Common myeloid progenitor, CD34-positive (primary cell): ENCODE measurements at places on chromosomes 12 and 14.

GRCh38 chr14:42140831-42141279, 534.2 kb downstream of the LRFN5 start:
- DNase-seq, result no peak

DNA sequence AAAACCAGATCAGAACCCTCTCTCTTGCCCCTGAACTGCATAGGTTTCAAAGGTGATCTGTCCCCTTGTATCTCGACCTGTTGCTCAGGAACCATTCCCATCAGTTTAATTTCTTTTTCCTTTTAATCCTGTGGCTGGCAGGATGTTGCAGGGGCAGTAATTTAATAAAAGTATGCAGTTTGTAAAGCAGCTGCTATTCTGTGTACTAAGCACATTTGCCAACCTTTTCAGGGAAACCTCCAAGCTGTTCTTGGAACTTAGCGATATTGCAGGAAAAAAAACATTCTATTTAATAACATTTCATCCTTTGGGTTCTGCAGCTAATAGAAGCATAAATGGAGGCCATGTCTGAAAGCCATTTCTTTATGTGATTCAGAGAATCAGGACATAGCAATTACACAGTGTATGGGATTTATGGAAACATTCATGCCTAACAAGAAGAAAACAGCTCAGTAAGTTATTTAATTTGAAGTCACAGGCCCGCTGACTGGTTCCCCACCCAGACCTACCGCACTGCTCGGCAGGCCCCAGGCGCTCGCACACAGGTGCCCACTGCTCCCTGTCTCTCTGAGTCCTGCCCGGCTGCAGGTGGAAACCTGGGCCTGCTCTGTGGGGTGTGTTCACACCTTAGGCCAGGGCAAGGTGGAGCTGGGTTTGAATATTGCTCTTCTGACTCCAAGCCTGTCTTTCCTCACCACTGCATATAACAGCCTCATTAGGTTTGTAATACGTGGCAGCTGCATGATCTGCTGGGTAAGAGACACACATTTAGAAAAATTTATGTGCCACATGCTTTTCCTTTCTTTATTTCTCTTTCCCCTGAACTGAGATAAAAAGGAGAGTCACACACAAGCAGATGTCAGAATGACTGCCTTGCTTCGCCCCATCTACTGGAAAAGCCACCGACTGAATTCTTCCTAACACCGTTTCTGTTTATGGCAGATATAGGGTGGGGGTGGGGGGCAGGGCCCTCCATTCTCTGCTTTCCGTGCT, 119.7 kb downstream of the SLC25A47 start:
- DNase-seq, result no peak

DNA sequence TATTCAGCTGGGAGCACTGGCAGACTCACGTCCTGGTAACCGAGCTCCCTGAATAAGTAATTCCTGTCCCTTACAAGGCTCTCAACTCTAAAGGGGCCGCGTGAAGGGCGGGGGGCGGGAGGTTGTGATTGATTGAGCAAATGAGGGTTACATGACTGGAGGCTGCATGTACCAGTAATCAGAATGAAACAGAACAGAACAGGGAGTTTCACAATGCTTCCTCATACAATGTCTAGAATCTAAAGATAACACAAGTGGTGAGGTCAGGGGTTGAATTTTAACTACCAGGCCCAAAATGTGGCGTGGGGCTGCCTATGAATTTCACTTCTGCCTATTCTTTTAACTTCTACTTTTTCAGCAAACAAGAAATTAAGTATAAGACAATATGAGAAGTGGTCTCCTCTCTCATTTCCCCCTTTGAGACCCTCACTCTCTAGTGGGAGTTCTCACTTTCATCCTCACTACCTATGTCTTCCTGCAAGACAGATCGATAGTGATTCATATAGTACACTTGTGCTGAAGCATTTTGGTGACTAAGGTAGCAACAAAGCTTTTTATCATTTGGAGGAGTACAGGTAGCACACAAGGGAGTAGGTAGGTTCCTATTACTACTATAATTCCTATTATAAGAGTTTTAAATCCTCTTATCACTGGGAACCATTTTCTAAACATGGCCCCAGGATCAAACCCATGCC, 239.8 kb downstream of the KTN1 start:
- no peak for DNase-seq

DNA sequence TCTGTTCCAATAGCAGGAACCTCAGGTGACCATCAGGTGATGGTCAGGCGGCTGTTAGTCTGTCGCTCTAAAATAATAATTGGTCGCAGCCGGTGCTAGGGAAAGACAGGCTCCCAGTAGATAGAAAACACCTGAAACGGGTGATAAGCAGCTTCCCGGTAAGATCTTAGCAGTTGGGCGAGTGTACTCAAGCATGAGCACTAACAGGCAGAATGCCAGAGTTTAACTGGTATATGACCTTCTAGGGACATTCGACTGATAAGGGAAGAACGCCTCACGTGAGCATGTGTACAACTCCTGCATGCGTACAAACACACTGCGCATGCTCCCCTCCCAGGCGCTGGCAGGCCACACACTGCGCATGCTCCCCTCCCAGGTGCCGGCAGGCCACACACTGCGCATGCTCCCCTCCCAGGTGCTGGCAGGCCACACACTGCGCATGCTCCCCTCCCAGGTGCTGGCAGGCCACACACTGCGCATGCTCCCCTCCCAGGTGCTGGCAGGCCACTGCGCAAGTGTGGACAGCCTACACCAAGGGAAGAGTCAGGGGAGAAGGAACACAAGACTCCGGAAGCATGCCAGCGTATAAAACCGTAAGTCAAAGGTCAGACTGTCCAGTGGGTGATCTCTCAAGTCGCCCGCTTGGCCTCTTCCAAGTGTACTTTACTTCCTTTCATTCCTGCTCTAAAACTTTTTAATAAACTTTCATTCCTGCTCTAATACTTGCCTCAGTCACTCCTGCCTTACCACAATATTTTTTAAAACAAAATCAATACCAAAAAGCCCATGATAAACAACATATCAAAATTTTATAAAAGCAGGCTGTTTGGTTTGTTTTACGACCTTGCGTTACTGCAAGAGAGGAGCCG, 24.5 kb downstream of the GPRC5D start:
- DNase-seq, result peak; percentile 50

GRCh38 chr14:103476065-103476464, 46.6 kb downstream of the CKB start:
- DNase-seq, result no peak

GRCh38 chr14:70827752-70828151, 18.4 kb upstream of the MAP3K9 start:
- DNase-seq, result no peak

DNA sequence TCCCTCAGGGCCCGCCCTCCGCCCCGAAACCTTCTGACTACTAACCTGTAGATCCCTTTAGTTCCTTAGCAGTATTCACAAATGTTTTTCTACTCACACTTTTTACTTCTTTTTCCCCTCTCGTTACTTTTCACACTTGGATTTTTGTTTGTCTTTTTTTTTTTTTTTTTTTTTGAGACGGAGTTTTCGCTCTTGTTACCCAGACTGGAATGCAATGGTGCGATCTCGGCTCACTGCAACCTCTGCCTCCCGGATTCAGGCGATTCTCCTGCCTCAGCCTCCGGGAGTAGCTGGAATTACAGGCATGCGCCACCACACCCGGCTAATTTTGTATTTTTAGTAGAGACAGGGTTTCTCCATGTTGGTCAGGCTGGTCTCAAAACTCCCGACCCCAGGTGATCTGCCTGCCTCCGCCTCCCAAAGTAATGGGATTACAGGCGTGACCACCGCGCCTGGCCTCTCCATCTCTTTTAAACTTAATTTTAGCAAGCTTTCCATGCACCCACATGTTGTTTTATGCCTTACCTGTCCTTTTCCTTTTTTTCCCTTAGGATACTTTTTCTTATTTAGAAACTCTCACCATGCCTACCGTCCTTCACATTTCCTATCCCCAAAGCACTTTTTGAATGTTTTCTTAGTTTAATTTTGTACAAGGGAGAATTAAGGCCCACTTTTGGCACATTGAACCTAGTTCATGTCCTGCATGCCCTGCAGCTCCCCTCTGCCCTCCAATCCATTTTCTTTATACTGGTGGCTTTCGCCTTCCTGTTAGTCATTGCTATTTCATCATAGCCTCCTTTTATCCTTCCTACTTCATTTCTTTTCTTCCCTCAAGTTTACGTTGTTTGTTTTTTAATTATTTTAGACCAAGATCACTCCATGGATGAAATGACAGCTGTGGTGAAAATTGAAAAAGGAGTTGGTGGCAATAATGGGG, 1.1 kb downstream of the SP1 start:
- DNase-seq, result peak; percentile 42

GRCh38 chr14:81991998-81992397, 458.3 kb upstream of the SEL1L start:
- peak; percentile 13 for DNase-seq

- no peak for DNase-seq
Measured at GRCh38 chr14:53167602-53168328, 14.6 kb upstream of the DDHD1 start.

- DNase-seq, result peak; percentile 15
Measured at GRCh38 chr14:96205059-96205977, 679 bp downstream of the BDKRB2 start.

- peak; percentile 15 for DNase-seq
Measured at GRCh38 chr12:18145924-18146323, 55.9 kb upstream of the RERGL start.

DNA sequence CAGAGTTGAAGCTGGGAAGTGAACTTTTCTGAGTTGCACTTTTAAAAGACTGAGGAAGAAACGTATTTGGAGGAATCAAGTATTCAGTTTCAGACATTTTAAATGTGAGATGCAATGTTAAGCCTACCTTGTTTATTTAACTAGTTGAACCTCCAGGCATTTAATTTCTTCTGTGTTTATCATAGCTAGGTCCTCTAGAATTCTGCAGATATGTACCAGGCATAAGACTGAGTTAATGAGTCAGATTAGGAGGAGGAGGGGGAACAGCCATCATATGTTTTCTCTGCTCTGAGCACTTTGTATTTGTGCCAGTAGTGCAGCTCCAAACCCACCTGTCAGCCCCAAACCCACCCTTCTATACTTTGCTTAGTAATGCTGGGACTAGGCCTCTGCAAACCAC, 16.4 kb upstream of the SAMD4A start:
- no peak for DNase-seq

DNA sequence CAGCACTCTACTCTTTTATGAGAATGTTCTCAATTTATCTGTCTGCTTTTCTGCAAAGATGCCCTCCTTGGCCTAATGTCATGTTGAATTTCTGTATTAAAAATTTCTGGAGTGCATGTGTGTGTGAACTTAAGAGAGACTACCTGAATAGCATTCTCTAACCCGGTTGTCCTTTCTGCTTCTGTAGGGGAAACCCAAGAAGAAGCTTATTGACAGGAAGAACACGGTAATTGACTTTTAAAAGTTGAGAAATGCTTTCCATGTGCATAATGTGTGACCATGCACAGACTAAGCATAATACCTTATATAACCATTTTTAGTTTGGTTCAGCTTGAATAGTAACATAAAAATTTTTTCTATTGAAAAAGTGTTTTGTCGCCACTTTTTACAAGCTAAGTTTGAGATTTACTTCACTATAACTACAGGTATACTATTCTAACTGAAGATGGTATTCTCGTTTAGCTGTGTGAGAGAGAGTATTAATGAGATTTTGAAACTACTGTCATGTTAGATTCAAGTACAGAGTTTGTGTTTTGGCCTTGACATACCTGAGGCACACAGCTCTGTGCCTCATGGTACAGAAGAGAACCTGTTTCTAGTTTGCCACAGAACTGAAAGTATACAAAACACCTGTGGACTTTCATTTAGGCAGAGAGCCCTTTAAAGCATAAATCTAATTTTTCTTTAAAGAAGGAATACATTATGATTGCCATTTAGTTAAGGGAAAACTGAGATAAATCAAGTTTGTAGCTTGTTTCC, 96.8 kb downstream of the TTLL5 start:
- DNase-seq, result no peak

- DNase-seq, result no peak
Measured at GRCh38 chr12:40788276-40788675, 96.0 kb downstream of the CNTN1 start.

GRCh38 chr12:122850695-122851350, 15.6 kb downstream of the HIP1R start:
- DNase-seq, result no peak

DNA sequence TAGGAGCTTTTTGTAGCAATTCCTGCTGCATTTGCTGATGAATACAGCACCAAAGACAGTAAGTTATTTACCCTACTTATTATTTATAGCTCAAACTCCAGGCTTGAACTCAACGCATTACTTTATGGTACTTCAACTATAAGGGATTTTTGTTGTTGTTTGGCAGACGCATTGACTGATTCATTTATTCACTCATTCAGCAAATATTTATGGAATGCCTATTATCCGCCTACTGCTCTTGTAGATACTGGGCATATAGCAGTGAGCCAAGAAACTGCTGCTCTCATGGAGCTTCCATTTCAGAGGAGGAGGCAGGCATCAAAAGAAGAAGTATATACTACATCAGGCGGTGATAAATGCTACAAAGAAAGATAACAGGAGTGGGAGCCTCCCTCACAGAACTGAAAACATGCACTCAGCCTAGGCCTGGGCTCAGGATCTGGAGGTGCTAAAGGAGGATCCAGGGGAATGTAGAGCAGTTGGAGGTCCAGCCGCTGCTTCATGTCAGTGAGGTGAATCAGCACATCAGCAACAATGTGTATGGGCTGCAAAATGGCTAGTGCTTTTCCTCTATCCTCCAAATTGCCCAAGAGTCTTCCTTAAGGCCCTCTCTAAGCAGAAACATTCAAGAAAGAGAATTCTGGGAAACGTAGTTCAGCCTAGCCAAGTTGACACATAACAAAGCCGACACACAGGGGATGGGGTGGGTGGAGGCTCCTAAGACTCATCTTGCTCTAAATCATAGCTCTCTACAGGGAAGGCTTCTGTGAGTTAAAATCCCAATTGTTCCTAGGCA, 157.5 kb downstream of the NRXN3 start:
- DNase-seq, result no peak

DNA sequence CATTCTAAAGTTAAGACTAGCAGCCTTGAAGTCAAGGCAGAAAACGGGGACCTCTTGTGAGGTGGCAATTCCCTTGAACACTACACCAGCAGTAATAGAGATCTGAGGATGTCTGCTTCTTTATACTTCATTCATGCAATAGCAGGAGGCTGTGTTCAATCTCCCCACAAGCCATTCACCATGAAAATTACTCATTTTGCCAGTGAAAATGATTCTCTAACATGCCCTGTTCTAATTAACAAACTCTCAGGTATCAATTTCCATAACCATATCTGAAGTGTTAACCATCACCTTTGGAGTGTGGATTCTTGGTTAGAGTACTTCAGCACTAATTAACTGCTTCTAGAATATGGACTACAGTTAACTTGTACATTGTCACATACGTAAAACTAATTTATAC, 3.4 kb upstream of the GLIPR1 start:
- DNase-seq, result no peak

DNA sequence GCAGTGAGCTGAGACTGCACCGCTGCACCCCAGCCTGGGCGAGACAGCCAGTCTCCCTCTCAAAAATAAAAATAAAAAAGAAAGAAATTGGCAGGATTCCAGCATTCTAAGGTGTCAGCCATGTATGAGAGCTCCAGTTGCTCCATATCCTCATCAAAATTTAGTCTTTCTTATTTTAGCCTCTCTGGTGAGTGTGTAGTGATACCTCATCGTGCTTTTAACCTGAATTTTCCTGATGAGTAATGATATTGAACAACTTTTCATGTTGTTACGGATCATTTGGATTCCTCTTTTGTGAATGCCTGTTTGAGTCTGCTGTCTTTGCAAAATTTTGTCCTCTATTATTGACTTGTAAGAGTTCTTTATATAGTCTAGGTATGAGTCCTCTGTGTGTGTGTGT, 28.5 kb downstream of the CCDC60 start:
- no peak for DNase-seq
